ENCODE measurements at places on chromosomes 3 and 15.

DNA sequence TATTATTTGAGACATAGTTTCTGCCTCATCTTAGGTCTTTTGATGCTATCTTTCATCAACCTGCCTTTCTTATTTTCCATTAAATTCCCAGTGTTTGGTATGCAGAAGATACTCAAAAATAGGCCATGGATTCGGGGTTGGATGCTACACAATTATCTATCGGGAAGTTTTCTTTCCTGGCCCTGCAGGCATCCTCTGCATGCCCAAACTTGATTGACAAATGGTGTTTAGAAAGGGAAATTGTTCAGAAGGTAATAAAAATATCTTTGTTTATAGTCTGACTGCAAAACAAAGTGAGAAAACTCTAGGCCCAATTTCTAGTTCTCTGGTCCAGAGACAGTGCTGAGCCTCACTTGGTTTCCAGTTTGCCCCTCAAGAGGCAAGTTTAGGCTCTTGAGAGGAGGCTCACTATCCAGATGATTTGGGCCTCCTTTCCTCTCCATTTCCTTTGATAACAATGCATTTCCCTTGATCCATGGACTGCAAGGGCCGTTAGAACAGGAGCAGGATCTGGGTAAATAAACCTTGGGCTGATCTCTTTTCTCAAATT lies 157.1 kb upstream of the DPH6 start:
- DNase-seq, result no peak

DNA sequence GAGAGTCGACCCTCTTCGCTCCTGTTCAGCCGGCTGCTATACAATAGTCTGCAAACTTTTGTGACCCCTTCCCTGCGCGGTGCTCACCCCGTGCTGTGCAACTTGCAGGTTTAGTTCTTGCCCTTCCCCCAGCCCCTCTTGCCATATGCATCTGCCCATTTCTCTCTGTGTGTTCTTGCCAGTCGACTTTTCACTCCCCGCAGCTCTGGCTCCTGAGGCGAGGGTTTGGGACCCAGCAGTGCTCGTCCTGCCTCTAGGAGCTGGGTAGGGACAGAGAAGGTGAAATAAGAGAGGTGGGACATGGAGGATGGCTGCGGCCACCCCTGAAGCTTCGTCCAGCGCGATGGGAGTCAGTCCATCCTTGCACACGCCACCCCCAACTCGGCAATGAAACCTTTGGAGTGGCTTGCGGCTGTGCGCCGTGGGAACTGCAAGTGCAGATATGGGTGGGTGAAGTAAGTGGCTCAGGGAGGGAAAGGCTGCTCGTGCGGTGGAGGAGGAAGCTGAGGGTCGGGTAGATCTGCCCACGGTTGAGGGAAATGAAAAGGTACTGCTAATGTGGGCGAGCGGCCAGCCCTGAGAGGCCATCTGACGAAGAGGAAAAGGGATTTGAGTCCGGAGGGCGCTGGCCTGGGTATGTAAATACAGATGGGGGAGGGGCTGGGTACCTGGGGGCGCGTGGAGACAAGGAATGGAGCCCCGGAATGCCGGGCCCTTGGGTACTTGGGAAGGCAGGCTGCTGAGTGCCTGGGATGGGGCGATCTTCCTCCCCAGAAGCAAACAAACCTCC lies 1.0 kb downstream of the LRRC3B start:
- DNase-seq, result no peak

- no peak for DNase-seq
Observed at GRCh38 chr3:121443456-121443855, 102.3 kb downstream of the POLQ start.

- no peak for DNase-seq
Observed at GRCh38 chr3:98560911-98561310, 29.1 kb downstream of the GPR15 start.

GRCh38 chr3:50658831-50659230 lies 15.9 kb upstream of the DOCK3 start:
- no peak for DNase-seq

GRCh38 chr3:4730719-4731118 lies 237.6 kb downstream of the ITPR1 start:
- DNase-seq, result no peak

DNA sequence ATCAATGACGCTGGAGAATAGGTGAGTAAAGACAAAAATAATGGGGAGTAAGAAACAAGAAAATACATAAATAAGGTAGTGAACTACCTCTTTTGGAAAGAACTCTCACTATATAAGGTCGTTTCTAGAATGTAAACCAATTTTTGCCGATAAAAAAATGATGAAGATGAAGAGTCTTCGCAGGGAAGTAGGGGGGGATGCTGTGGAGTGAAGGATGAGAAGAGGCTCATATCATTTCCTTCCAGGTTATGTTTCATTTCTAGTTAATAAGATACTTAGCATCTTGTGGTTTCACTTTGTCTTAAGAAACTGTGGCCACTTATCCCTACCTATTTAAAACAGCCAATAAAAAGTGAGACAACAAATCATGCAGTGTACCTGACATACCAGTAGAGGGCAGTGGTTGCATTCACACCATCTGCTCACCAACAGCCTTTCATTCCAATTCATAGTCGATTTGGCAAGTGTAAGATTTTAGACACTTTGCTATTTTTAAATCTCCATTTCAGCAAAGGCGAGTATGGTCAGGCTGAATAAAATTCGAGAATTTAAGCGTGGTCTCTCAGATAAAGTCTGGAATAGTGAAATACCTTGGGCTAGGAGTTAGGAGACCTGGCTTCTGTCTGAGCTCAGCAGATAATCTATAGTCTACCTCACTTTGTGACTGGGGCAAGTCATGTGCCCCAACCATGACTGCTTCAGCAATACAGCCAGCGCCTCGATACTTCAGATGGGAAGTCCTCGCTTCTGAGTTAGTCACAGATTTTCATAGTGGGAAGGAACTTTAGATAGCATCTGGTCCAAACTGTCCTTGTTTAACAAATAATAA lies 28.9 kb upstream of the ICE2 start:
- DNase-seq, result peak; percentile 76

DNA sequence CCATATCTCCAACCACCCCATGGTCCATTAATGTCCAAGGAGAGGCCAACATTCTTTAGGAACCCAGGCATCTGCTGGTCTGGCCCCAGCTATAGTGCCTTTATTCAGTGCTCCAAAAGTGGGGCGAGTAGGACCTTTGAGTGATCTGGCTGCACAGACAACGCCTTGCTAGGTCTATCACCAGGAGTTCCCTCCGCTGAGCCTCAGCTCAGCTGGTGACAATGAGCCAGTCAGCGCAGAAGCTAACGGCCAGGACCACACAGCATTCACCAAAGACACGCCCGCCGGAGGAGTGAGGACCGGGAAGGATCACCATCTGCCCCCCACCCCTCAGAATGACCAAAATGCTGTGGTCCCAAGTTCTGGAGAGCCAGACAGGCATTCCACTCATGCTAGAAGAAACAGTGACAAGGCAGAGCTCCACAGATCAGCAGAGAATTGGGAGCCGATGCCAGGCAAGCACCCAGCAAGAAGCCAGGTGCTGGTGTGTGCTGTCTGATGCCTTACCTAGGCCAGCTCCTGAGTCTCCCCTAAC lies 19.0 kb downstream of the TBC1D2B start:
- DNase-seq, result no peak

GRCh38 chr3:27312044-27312668 lies 57.0 kb downstream of the NEK10 start:
- peak; percentile 72 for DNase-seq

GRCh38 chr15:86079508-86080266 lies at the start of gene AGBL1:
AGBL1 (plus strand) TSS chr15:86079871.
- DNase-seq, result no peak

GRCh38 chr3:62361824-62362223 lies 11.5 kb downstream of the FEZF2 start:
- no peak for DNase-seq

DNA sequence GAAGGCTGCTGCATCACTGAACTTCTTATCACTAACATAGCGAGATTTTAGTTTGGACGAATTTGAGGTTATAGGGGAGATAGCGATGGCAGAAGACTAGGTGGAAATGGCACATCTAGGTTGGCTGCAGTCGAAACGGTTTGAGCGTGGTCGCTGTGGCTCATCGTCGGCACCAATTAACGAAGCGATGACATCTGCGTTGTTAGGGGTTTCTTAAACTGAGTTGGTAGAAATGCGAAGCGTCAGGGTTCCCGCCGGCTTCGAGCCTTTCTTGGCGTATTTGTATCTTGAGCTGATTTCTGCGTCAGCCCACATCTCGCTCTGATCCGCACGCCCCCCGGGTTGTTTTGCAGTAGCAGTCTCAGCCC lies 319 bp downstream of the LNP1 start:
- DNase-seq, result no peak

DNA sequence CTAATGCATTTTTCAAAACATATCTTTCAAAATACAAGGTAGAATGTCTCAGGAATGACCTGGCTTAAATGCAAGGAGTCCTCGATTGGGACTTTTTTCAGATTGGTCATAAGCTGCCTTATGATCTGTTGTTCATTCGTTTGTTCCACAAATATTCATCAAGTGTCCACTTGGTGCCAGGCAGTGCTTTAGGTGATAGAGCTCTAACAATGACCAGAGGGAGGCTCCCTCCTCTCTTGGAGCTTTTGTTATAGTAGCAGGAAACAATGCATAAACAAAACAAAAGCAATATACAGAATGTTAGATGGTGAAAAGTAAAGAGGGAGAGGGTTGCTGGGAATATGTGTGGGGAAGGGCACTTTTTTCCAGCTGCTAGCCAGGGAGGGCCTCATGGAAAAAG lies 156.1 kb downstream of the MCTP2 start:
- no peak for DNase-seq

DNA sequence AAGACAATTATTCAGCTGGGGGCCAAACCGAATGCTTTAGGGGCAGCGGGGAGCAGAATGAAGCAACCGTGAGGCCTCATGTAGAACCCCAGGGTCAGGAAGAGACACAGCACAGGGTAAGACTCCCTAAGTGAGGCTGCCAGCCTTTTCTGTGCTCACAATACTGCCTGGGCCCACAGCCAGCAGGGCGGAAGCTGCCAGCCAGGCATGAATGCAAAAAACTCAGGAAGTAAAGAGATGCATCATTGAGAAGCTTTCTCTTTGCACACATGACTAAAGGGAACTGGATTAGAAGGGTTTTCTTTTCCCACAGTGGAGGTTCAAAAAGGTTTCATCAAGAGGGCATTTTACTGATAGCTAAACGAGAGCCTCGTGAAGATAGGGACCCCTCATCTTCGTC lies 33.3 kb downstream of the CA12 start:
- DNase-seq, result peak; percentile 81

DNA sequence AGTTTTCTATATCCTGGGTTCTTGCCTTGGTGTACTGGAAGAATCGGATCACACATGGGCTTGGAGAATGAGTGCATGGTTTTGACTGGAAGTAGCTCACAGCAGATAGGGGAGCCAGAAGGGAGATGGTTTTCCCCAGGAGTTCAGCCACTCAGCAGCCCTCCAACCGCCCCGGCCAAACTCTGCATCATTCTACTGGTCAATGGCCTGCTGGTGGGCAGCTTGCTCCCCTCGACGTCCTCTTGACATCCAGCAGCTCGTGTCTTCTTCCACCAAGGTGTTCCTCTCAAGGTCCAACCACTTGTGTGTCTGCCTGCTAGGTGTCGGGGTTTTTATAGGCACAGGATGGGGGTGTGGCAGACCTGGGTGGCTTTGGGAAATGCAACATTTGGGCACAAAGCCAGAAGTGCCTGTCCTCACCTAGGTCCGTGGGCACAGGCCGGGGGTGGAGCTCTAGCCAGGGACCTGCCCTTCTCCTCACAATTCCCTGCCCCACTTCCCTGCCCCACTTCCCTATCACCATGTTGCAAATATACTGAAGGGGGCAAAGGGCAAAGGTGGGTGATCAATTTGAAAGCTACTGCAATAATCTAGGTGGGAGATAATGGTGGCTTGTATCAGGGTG lies 3.0 kb upstream of the GTPBP8 start:
- no peak for DNase-seq

DNA sequence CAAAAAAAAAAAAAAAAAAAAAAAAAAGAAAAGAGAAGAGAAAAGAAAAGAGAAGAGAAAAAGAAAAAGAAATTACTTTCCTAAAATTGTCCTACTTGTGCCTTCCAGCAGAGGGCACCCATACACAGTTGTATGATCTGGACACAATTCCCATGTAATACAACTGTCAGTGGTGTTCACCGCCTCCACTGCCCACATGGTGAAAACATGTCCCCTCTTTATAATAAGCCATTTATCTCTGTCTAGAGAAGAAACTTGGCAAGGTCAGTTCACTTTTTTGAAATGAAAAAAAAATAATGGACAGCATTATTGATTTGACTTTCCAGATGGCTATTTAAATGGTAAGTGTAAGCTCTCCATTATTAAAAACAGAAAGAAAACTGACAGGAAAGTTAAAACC lies 459.4 kb downstream of the GBE1 start:
- peak; percentile 62 for DNase-seq

DNA sequence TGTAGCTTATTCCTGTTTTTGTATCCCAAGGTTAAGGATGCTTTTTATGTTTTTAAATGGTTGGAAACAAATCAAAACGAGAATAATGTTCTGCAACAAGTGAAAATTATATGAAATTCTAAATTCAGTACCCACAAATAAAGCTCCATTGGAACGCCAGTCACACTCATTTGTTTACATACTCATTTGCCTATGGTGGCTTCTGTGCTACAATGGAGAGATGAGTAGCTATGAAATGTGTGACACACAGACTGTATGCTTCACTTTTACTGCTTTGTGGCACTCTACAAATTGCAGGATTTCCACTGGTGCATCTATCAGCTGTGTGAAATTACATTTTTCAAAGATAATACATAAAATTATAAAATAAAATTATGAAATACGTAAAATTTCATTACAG lies 112.2 kb upstream of the TSPAN3 start:
- DNase-seq, result no peak

GRCh38 chr3:76222201-76222600 lies 436.9 kb upstream of the ZNF717 start:
- DNase-seq, result peak; percentile 14

- DNase-seq, result no peak
Observed at GRCh38 chr3:169564883-169565282, 98.6 kb downstream of the MECOM start.

GRCh38 chr15:28914046-28914445 lies 28.3 kb downstream of the APBA2 start:
- DNase-seq, result no peak

- no peak for DNase-seq
Observed at GRCh38 chr15:98976500-98976899, 31.1 kb downstream of the PGPEP1L start.

DNA sequence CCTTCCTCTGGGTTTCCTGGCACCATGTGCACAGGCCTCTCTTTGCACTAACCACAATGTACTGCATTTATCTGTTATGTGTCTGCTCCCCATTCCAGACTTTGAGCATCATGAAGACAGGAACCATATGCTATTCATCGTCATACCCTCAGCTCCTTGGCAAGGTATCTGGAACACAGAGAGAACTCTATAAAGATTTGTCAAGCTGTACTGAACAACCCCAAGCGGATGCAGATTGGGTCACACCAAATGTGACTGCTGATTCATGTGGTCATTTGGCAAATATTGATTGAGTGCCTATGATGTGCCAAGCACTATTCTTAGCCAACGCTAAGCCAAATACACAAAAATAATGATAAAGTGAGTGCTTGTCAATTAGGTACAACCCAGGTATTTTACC lies 7.5 kb upstream of the MEGF11 start:
- DNase-seq, result no peak

- peak; percentile 41 for DNase-seq
Observed at GRCh38 chr15:76964157-76964556, 30.8 kb upstream of the PSTPIP1 start.

- no peak for DNase-seq
Observed at GRCh38 chr3:74920721-74921350, 306.4 kb upstream of the CNTN3 start.

GRCh38 chr3:13141991-13142412 lies 68.8 kb upstream of the IQSEC1 start:
- peak; percentile 30 for DNase-seq

GRCh38 chr3:151576511-151577137 lies 115.8 kb upstream of the IGSF10 start:
- no peak for DNase-seq
